ENCODE measurements at places on chromosomes 12 and 14.

DNA sequence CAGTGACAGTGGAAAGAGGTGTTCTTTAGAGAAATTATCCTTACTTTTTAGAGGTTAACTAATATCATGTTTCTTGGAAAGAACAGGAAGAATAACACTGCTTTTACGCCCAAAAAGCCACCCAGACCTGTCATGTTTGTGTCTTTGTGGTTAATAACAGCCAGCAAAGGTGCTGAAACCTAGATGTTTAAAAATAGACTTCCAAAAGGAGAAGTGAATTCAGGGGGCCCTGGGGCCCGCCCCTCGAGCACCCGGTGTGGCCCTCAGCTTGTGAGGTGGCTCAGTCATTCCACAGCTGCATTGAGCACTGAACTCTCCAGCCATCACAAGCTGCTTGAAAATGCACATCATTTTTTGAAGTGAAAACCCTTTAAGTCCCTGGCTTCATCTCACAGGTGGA is 20.8 kb upstream of the AMN start:
- no peak for DNase-seq

DNA sequence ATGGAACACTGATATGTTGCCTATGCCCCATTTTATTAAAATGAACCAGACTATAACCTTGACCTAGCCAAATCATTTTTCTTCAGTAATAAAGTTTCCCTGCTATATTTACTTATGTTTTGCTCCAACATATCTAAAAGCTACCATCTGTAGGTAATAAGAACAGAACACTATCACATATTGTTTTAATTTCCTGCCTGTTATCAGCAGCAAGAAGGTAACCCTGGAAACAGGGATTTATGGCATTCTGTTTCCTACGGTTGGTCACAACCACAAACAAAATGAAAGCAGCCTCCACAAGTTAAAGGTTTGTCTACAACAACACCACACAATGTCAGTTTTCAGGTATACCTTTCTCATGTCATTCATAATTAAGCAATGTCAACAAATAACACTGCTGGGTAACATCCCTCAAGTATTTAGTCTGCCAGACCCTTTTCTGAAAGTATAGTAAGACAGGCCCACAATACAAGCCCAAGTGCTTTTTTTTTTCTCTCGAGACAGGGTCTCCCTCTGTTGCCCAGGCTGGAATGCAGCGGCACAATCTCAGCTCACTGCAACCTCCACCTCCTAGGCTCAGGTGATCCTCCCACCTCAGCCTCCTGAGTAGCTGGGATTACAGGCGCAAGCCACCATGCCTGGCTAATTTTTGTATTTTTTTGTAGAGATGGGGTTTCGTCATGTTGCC is 25.5 kb downstream of the GCH1 start:
- no peak for DNase-seq

DNA sequence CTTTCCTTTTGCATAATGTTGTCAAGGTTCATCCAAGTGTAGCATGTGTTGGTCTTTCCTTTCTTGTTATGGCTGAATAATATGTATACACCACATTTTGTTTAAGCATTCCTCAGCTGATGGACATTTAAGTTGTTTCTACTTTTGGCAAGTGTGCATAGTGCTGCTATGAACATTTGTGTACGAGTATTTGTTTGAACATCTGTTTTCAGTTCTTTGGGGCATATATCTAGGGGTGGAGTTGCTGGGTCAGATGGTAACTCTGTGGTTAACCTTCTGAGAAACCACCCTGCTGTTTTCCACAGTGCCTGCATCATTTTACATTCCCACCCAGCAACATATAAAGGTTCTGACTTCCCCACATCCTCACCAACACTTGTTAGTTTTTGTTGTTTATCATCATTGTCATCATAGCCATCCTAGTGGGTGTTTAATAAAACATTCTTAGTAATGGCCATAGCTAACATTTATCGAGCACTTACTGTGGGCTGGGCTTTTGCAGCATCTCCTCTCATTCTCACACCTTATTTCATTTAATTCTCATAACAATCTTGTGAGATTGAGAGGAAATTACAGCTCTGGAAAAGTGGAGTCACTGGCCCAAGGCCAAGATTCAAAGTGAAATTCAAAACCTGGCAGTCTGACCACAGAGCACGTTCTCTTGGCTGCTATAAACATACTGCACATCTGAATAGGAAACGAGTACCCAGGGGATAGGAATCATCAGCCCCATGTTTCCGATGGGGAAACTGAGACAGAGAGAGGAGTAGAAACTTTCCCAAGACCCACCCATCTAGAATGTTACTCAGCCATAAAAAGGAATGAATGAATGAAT is 193.6 kb downstream of the KSR2 start:
- no peak for DNase-seq

GRCh38 chr12:19641235-19642080 is 202.2 kb downstream of the AEBP2 start:
- no peak for DNase-seq

GRCh38 chr12:113247123-113248050 is 26.1 kb downstream of the TPCN1 start:
- DNase-seq = no peak

- no peak for DNase-seq
These were observed 404.8 kb downstream of the ATP23 start for GRCh38 chr12:58346032-58346632.

- no peak for DNase-seq
These were observed 120.1 kb downstream of the BMP4 start for GRCh38 chr14:53836551-53836950.

GRCh38 chr12:112543751-112544150 is 125.0 kb downstream of the PTPN11 start:
- no peak for DNase-seq

DNA sequence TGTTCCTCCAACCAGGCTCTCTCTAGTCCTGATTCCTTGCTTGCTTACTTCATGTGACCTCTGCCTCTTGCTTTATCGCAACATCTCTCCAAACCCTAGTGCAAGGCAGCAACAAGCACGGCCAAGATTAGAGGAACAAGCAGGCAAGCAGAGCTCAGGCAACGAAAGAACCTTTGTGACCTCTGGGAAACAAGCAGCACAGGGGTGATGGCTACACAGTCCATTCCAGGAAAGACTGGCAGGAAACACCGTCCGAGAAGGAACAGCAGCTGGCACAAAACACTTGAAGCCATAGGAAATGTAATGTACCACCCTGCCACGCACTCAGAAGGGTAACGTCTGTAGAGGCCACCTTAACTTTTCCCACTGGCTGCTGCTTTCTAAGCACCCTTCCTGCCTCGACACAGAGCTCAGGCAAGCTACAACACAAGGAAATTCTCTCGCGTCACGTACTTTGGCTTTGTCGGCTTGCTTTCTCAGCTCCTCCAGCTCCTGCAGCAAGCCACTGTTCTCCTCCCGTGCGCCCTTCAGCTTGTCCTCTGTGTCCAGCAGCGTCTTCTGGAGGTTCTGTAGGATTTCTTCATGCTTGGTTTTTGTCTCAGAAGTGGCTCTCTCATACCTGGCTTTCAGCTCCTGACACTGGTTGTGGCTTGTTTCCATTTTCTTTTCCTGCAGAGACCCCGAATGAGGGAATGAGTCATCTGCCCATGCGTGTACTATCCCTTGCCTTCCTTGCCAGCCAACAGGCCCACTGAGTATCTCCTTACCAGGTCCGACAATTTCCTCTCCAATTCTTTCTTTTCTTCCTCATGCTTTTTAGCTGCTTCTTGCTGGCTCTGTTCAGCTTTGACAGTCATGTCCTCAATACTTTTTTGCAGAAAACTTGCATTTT is 61.4 kb upstream of the VPS33A start:
- no peak for DNase-seq

DNA sequence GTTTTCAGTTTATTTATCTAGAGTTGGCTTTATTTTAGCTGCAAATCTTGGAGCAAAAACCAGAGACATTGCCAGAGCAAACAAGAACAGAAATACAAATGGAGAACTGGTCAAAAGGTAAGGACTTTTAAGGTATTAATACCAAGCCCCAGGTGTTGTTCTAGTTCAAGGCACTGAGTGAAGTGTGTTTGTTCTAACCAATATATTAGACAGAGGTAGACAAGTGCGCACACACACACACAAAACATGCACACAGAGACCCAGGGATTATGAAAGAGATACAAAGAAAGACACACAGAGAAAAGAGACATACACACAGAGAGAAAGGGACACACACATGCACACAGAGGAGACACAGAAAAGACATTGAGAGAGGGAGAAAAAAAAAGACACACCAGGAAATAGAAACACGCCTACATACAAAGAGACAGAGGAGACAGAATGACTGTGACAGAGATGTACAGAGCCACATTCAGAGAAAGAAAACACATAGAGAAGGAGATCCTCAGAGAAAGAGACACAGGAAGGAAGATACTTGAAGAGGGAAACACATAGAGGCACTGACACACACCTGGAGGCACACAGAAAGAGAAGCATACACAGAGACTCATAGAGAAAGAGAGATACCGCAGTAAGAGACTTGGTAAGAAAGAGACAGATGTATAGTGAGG is 50.2 kb downstream of the MIPOL1 start:
- DNase-seq = no peak

DNA sequence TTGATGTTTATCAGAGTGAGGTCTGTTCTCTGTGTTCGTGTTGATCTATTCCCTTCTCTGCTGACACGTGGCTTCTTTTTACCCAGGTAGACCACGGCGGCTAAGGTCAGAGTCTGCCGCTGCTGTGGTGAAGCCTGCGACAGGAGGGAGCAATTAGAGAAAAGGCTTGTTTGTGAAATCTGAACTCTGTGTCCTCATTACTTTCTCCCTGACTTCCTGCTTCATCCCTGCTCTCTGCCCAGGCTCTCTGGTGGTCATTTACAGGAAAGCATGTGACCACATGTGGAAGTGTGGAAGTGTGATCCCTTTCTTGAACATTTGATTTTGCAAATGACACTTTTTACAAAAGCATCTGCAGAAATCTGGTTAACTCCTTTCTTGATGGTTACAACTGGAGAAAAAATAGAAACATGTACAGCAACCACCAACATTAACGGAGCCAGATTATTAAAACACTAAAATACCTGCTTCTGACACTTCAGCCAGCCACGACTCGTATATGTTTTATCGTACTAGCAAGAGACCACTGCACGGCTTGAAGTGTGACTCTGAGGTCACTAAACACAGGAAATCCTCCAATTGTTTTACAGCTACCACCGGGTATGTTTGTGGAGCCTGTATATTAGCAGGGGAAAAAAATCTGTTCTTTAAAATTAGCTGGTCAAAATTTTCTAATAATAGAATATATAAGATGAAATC is 388.6 kb upstream of the TMPO start:
- DNase-seq = no peak

- no peak for DNase-seq
These were observed 2.5 kb downstream of the HHIPL1 start for GRCh38 chr14:99647411-99647810.

DNA sequence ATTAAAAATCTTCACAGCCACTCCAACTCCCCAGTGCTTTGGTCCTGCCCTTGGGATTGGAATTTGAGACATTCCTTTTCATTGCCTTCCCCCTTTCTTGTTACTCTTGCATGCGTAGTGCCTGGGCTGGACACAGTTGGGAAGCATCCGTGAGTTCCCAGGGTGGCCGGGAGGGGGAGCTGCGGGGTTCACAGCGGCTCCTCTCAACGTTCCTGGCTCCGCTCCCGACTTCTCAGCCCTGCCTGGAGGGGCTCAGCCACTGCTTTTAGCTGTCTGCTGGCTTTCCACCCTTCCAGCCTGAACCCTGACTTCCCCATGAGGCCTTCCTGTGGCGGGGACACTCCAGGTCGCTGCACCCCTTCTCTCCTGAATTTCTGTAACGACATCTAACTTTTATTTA is 3.2 kb downstream of the TEX52 start:
- peak; percentile 30 for DNase-seq

- no peak for DNase-seq
These were observed 153.9 kb downstream of the PRKCH start for GRCh38 chr14:61475316-61475715.

GRCh38 chr14:105092171-105093037 is 27.2 kb upstream of the GPR132 start:
- DNase-seq = no peak

GRCh38 chr12:118189741-118190191 is 53.8 kb downstream of the PEBP1 start:
- no peak for DNase-seq

GRCh38 chr12:27619308-27619707 is 76.9 kb upstream of the REP15 start:
- DNase-seq = no peak

- DNase-seq = no peak
These were observed 96.7 kb downstream of the CCER1 start for GRCh38 chr12:90858252-90858651.

GRCh38 chr12:112671564-112671963 is 120.0 kb upstream of the RPH3A start:
- no peak for DNase-seq

GRCh38 chr12:42557586-42558172 is 31.9 kb downstream of the PRICKLE1 start:
- DNase-seq = no peak

GRCh38 chr12:93696462-93696861 is 19.3 kb downstream of the CRADD start:
- DNase-seq = no peak

- no peak for DNase-seq
These were observed 27.5 kb downstream of the APOBEC1 start for GRCh38 chr12:7638064-7638759.

- no peak for DNase-seq
These were observed 347.3 kb downstream of the GLT1D1 start for GRCh38 chr12:129200576-129200975.

DNA sequence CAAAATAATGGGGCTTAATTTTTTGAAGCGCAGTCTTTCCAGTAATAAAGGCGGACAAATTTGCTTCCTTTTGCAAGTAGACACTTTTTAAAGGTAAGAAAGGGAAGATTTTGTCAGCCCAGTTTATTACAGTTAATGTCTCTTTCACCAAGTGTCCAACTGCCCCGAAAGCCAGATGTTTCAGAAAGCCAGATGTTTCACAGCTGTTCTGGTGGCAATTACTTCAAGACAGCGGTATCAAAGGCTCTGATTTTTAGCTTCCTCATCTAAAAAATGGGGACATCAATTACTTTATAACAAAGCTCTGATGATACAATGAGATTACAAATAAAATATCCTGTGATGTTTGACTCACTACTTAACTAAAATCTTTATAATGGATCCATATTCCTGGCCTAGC is 1.0 kb downstream of the WBP11 start:
- no peak for DNase-seq

- DNase-seq = no peak
These were observed 7.5 kb upstream of the CCDC177 start for GRCh38 chr14:69582212-69582611.

- DNase-seq = no peak
These were observed 1.6 kb downstream of the DNAJC14 start for GRCh38 chr12:55827806-55828205.

DNA sequence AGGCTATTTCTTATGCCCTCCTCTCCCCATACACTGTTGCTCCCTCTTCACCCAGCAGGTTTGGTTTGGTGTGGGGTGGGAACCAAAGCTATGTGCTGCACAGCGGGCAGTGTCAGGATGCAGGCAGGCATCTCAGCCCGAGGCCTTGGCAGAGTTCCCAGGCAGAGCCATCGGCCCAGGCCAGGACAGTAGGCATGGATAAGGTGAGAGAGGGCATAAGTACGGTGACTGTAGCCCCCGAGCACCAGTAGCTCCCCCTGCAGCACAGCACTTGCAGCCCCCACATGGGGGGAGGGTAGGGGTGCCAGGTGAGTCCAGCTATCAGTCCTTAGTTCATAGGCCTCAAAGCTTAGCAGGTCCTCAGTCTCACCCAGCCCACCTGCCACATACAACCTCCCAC is 7.2 kb downstream of the KLHL33 start:
- DNase-seq = no peak

- no peak for DNase-seq
These were observed 35.6 kb downstream of the CCDC88C start for GRCh38 chr14:91381801-91382670.

- DNase-seq = no peak
These were observed 31.7 kb downstream of the FGD4 start for GRCh38 chr12:32431025-32431424.

GRCh38 chr14:35332517-35333263 is 40.5 kb downstream of the PSMA6 start:
- DNase-seq = peak; percentile 21
